ENCODE measurements at places on chromosomes 2 and 18.

GRCh38 chr2:120227111-120227991, 4.2 kb upstream of the TMEM185B start:
- no peak overlapping the region for H3K4me3 ChIP-seq
- H3K27me3 ChIP-seq, result no peaks in the 10 kb centered on the region
- peaks cover 33% of the 10 kb centered on the region for H3K36me3 ChIP-seq

GRCh38 chr2:227324642-227324994, 433 bp upstream of the MFF start:
- H3K27ac ChIP-seq, result peak overlapping the region; percentile 91
- peaks cover 42% of the 10 kb centered on the region for H3K4me1 ChIP-seq
- DNase-seq, result peak; percentile 34
- H3K4me3 ChIP-seq, result peak overlapping the region; percentile 92
- peaks cover 27% of the 10 kb centered on the region for H3K36me3 ChIP-seq

GRCh38 chr18:62329691-62330454, 4.8 kb downstream of the TNFRSF11A start:
- H3K27ac ChIP-seq, result no peak overlapping the region
- H3K4me3 ChIP-seq, result no peak overlapping the region
- H3K4me1 ChIP-seq, result peaks cover 39% of the 10 kb centered on the region
- no peak for DNase-seq
- no peaks in the 10 kb centered on the region for H3K36me3 ChIP-seq

DNA sequence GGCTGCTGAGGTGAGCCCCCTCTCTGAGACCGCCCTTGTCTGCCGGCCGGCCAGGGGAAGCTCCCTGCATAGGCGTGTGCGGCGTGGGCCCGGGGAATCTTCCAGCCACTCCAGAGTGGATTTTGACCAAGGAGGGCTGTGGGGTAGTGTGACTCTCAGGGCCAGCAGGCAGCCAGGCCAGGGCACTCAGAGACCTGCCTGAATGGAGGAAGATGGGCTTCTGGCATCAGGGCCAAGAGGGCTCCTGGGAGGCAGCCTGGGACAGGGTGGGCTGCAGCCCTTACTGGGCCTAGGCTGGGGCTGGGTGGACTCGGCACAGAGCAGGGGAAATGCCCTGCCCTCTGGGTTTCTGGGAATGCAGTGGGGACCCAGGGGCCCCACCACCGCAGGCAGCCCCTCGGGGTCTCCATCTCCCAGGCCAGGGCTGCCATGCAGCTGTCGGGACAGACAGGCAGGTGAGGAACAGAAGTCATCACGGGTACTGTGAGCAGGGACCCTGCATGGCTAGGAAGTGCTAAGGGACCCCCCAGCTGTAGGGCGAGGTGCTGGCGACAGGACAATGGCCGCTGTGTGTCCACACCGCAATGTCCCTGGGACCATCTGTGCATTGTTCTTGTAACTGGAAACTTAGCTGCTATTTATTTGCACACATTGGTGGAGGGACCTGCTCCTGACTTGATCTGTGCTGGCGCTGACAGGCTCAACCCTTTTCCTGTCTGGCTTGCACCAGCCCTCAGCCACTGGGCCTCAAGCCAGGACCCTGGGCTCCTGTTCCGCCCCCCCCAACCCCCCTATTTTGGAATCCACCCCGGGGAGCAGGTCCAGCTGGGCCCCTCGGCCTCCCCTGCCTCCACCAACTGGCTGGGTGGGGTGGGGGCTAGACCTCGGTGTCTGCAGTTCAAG, 4.1 kb downstream of the PDCD1 start:
- no peak overlapping the region for H3K27ac ChIP-seq
- H3K36me3 ChIP-seq, result peaks cover 59% of the 10 kb centered on the region

DNA sequence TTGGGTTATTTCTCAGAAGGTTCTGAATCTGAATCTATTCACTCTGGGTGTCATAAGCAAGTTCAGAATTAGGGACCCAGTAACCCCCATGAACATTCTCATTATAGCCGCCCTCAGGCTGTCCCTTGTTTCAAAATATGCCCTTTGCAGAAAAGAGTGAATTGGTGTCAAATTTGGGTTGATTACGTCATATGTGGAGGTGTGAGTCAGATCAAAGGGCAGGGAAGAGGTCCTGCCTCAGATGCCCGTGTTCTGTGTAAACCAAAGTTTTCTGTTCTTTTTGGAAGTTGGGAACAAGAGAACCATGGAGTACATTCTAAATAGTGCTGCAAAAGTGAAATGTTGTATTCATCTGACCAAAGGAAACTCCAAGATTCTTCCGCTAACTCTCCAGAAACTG, 5.8 kb downstream of the FAM110C start:
- H3K36me3 ChIP-seq, result no peaks in the 10 kb centered on the region
- no peak overlapping the region for H3K27ac ChIP-seq
- H3K4me3 ChIP-seq, result no peak overlapping the region
- H3K27me3 ChIP-seq, result peaks cover 48% of the 10 kb centered on the region

DNA sequence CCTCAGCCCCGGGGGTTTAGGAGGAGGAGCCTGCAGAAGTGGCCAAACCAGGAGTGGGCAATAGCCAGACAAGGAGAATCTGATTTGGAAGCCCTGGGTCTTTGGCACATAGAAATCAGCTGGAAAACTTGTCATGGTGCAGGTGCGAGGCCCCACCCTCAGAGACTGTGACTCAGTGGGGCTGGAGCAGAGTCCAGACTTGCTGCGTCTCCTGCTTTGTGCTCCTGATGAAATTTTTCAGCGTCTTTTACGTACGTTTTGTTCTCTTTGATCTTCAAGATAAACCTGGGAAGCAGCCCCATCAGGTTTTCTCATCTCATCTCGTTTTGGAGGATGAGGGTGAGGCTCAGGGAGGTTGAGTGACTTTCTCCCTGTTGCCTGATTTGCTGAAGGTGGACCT, 114.1 kb downstream of the CABLES1 start:
- H3K4me3 ChIP-seq, result no peak overlapping the region
- no peaks in the 10 kb centered on the region for H3K27me3 ChIP-seq
- H3K4me1 ChIP-seq, result no peaks in the 10 kb centered on the region
- DNase-seq, result no peak
- H3K36me3 ChIP-seq, result no peaks in the 10 kb centered on the region

- H3K27ac ChIP-seq, result no peak overlapping the region
- no peaks in the 10 kb centered on the region for H3K4me1 ChIP-seq
- H3K36me3 ChIP-seq, result no peaks in the 10 kb centered on the region
- no peak for DNase-seq
- H3K4me3 ChIP-seq, result no peak overlapping the region
Measured at GRCh38 chr2:215900203-215900611, 113.1 kb downstream of the MREG start.

DNA sequence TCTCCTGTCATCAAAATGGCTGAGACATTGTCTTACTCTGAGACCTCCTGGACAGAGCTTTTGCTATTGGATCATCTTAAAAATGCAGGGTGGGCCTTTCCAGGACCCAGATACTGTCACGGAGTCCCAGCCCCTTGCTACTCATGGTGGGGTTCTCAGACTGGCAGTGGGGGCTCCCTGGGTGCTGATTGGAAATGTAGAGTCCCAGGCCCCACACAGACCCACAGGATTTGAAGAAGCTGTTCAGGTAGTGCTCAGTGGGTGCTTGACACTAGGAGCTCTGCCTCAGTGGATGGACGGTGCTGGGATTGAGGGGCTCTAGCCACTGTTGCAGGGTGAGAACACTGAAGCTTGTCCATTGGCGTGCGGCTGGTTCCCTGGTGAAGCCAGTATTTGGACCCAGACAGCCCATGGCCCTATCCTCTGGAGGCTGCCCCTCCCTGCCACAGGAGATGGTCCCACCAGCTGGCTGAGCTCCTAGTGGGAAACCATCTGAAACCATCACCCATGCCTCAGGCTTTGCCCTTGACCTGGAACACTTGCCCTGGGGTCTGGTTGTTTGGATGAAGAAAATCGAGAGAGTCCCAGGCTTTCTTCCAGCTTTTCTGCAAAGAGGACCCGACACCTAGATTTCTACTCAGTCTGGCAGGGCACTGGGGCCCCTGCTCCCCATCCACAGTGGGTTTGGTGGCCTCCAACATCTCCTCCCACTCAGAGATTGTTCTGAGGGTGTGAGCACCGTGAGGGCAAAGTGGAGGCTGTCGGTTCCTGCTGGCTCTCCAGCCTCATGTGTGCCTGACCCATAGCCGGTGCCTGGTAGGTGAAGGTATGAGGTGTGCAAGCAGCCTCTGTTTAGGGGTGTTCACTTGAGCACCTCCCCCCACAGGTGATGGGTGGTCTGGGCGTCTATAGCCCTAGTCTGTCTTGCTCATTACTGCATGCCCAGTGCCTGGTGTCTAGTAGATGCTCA, 30.1 kb downstream of the MROH2A start:
- H3K27ac ChIP-seq, result no peak overlapping the region
- no peaks in the 10 kb centered on the region for H3K36me3 ChIP-seq
- H3K4me1 ChIP-seq, result no peaks in the 10 kb centered on the region
- peak; percentile 11 for DNase-seq

- no peaks in the 10 kb centered on the region for H3K27me3 ChIP-seq
- no peak for DNase-seq
- no peaks in the 10 kb centered on the region for H3K4me1 ChIP-seq
Measured at GRCh38 chr2:184339966-184340365, 258.4 kb upstream of the ZNF804A start.

- H3K4me3 ChIP-seq, result no peak overlapping the region
- no peak overlapping the region for H3K27ac ChIP-seq
- peaks cover 29% of the 10 kb centered on the region for H3K4me1 ChIP-seq
Measured at GRCh38 chr18:13544953-13545352, 181.4 kb downstream of the FAM210A start.

DNA sequence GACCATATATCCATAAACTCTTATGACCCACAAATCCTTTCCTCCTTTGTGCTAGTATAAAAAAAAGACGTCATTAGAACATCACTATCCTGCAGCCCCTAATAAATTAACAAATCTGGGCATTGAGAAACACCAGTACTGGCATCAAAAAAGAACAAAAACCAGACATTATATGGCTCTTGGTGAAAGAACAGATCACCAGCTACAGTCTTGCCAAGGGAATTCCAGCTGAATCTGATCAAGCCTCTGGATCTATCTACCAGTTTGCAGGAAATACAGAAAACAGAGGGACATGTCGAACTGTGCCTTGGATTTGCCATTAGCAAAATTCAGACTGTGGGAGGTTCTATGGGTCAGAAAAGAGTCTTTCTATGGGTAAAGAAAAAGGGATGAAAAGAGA, 93.7 kb upstream of the DDX18 start:
- no peak overlapping the region for H3K4me3 ChIP-seq
- no peak for DNase-seq
- H3K36me3 ChIP-seq, result no peaks in the 10 kb centered on the region
- peaks cover 2% of the 10 kb centered on the region for H3K4me1 ChIP-seq
- peaks cover 3% of the 10 kb centered on the region for H3K27me3 ChIP-seq
- H3K27ac ChIP-seq, result no peak overlapping the region
